ENCODE measurements at places on chromosomes 3 and 15. TPM values are rescaled to one million over a fixed set of nuclear protein-coding genes. Genes with fewer than 3 reads are reported as not detected.

ISLR gene
- 38.0 TPM for total RNA-seq

CCDC39 gene
- total RNA-seq = not detected

BUB1B gene
- total RNA-seq = 5.7 TPM

HESX1 gene
- total RNA-seq = not detected

GLDN gene
- 0.64 TPM for total RNA-seq

GOLGA8O gene
- total RNA-seq = 0.19 TPM

CASR gene
- total RNA-seq = 0.19 TPM

ESYT3 gene
- total RNA-seq = 2.9 TPM

TRIM42 gene
- not detected for total RNA-seq

TERC gene
- 221 TPM for total RNA-seq

ISY1 gene
- total RNA-seq = 18.1 TPM

A4GNT gene
- total RNA-seq = not detected

SLC38A3 gene
- total RNA-seq = not detected

ABCC5 gene
- 38.1 TPM for total RNA-seq

NCK1 gene
- 57.6 TPM for total RNA-seq

CKMT1A gene
- total RNA-seq = 114 TPM

PLSCR5 gene
- total RNA-seq = not detected

GOLGA8J gene
- total RNA-seq = not detected

All from esophagus squamous epithelium (tissue), 5 donors.